ENCODE measurements at places on chromosomes 5 and 9.
A peak's percentile ranks its signal among the peaks of the same experiment; 100 is the strongest.

GRCh38 chr5:7849681-7850394 lies 1.1 kb downstream of the CFAP90 start:
- DNase-seq = no peak

DNA sequence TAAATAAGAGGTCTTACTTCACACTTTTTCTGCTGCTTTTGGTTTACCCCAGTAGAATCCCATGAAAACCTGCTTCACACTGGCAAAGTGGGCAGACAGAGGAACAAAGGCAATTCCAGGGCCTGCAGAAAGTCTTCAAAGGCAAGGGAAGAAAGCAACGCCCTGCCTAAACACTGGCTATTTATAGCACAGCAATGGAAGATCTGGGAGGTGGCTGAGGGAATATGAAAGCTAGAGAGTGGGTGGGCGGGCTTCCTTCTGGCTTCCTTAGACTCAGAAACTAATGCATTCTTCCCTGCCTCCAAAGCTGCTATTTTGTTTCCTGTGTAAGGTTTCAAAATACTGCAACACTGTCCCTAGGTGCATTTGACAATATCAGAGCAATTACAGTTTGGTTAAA lies 46.8 kb downstream of the ELAVL2 start:
- no peak for DNase-seq

DNA sequence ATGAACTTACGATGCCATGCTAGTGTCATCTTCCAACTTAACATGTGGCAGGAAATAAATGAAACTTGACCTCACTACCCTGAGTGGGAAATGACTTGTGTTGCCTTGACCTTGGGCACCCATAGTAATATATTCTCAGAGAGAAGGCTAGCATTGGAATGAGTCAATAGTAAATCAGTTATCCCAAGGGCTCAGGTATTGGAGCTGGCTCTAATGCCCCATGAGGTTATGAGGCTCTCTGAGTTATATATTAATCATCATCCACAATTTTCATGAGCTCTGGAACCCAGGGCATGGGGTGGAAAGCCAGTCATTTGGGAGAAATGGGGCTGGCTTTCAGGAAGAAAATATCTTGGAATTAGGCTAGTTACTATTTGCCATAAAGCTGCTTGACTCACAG lies 42.4 kb upstream of the SMIM32 start:
- no peak for DNase-seq

GRCh38 chr5:120576588-120576987 lies 112.5 kb downstream of the PRR16 start:
- no peak for DNase-seq

DNA sequence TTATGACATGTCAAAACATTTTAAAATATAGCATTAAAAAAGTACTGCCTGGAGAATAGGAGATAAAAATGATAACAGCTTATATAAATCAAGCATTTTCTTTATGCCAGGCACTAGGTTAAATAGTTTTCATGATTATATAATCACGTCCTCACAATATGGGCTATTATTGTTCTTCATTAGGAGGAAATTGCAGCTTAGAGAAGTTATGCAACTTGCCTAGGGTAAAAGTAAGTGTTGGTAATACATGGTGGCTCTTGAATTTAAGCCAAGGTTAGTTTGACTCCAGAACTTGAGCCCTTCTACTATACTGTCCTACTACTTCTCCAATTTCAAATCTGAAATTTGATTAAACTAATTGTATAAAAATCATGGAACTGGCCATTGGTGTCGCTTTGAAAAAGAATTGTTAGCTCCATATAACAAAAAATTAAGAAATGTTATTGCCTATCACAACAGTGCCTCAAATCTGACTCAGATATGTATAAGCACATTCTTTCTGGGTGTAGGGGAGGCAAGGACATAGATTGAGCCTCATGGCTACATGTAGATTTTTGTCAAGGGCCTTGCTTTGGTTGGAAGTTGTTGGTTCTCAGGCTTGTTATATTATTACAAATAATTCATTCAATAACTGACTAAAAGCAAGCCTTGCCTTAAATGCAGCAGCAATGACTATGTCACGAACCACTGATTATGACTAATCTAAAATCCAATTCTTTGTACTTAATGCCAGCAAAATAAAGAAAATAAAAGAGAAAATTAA lies 223.5 kb upstream of the DAB2 start:
- no peak for DNase-seq

DNA sequence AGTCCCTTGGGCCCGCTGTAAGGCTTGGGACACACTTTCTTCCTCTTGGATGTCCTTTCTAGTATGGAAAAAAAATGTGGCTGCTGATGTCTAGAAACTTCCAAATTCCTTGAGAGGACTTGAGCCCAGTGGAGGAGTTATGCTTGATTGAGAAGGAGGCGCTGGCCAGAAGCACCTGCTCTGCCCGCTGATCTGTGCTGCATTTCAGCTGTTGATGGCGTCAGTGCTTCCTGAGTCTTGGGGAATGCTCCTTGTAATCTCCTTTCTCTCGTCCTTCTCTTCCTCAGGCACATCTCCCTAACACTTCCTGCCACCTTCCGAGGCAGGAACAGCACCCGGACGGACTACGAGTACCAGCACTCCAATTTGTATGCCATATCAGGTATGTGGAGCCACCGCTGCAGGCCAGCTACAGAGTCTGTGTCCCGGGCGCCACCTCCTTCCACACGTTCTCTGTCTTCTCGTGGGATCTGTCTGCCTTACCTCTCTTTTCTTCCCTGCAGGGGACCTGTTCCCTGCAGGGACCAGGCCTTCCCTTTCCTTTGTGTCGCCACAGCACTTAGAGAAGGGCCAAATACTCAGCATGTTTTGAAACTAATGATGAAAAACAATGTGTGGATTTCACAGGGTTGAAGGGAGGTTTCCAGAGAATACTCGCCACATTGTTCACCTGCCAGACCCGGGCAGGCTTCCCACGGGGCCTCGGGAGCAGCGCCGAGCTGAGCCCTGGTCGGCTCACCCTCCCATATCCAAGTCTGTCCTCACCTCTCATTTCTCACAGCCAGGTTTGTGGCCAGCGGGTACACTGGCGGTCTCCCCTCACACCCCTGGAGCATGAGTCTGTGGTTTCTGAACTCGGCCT lies 95.2 kb downstream of the MVB12B start:
- DNase-seq = no peak

GRCh38 chr5:176888016-176888864 lies 10.9 kb downstream of the HK3 start:
- DNase-seq = no peak

DNA sequence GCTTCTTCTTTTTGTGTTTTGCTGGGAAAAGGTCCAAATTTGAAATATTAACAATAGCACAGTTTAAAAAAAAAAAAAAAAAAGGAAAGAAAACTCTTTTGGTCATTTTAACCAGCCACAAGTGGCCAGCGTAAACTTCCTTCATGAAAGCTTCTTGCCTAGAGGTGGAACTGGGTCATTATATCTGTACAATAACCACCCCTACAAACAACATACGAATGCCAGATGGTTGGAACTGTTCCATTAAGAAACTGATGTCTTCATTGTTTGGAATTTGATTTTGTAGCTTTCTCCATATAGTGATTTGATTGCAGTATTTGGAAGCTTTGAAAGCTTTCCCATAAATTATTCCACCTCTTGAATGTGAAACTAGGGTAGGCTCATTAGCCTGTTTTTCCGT lies 18.3 kb upstream of the LPAR1 start:
- DNase-seq = no peak

- DNase-seq = no peak
These were observed 164.3 kb upstream of the OTULINL start for GRCh38 chr5:14417276-14417730.

GRCh38 chr9:71783120-71783523 lies 14.8 kb upstream of the CEMIP2 start:
- no peak for DNase-seq

GRCh38 chr5:160542281-160542680 lies 120.6 kb downstream of the PTTG1 start:
- no peak for DNase-seq

DNA sequence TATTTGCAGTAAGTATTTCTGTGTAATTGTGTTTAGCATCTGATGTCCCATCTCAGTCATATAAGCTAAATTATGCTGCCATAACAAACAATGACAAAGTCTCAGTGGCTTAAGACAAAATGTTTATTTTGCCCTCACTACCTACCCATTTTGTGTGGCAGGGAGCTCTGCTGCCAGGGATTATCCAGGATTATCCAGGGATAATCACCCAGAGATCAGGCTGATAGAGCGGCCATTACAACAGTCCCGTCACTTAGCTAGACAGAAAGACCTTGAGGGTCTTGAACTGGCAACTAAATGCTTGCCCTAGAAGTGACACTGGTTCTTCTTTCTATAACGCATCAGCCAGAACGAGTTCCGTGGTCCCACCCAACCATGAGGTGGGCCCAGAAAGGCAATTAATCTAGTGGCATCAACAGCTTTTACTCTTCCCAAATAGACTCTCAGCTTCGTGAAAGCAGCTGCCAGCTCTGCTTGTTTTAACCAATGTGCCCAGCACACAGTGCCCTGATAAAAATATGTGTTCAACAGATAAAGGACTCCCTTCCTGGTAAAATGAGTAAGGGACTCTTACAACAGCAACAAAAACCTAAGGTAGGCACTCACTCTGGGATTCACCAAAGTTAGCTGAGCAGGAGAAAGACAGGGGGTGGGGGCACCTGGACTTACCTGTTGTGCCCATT lies 22.8 kb downstream of the CCDC69 start:
- DNase-seq = no peak

- no peak for DNase-seq
These were observed 125.8 kb downstream of the CDH6 start for GRCh38 chr5:31319335-31319734.

DNA sequence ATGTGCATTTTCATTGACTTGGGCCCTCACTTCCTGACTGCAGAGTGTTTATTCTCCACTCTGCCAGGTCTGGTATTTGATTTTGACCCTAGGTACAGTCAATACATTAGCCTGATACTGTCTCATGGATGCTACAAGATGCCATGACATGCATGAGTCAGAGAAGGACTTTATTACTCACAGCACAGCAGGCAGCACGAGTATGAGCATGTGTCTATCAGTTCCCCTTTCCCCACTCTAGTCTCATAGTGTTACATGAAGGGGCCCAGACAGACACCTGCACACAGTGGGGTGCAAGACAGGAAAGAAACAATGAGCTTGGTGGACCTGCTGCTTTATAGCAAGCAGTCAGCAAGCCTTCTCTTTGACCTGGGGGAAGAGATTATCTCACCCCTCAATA lies 19.6 kb downstream of the ITGA2 start:
- DNase-seq = peak; percentile 16
